Caco-2 (cell line): ENCODE measurements at places on chromosomes 2 and 18.
A peak's percentile ranks its signal among the peaks of the same experiment; 100 is the strongest.

DNA sequence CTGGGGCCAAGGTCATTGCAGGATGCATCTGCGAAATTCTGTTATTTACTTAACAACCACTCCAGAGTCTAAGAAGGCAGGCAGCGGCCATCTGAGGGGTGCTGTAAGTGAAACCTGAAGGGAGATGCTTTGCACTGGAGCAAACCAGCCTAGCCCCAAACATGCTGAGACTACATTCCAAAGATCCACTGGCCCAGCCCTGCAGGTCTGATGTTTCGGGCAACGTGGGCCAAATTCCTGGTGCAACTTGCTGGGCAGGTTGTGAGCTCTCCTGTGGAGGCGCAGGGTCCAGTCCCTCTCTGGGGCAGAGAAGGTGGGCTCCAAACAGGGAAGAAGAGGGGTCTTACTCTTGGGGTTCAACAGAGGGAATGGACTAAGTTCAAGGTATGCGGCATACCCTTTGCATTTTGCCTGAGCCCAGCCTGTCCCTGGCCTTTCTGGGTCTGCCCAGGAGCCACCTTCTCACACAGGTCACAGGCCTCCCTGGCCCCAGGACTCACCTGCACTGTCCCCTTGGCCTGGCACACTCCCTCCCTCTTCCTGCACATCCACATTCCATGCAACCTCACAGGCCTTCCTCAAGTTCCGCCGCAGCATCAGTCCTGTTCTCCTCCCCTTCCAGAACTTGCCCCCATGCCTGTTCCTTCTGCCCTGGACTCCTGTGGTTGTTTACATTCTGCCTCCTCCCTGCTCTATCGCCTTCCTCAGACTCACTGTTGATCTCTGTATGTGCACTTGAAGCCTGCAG, 5.1 kb upstream of the MAL start:
- DNase-seq: no peak
- H3K36me3 ChIP-seq: no peaks in the 10 kb centered on the region
- H3K27me3 ChIP-seq: no peaks in the 10 kb centered on the region
- no peaks in the 10 kb centered on the region for H3K4me1 ChIP-seq
- no peak overlapping the region for H3K4me3 ChIP-seq

GRCh38 chr18:58336605-58337004, 292.3 kb downstream of the ALPK2 start:
- no peaks in the 10 kb centered on the region; the same call in 1 of the 2 replicates for H3K36me3 ChIP-seq
- no peaks in the 10 kb centered on the region for H3K27me3 ChIP-seq
- H3K27ac ChIP-seq: no peak overlapping the region
- H3K4me3 ChIP-seq: no peak overlapping the region

- H3K27me3 ChIP-seq: no peaks in the 10 kb centered on the region
- no peak for DNase-seq
- H3K36me3 ChIP-seq: no peaks in the 10 kb centered on the region
- no peaks in the 10 kb centered on the region for H3K4me1 ChIP-seq
- H3K4me3 ChIP-seq: no peak overlapping the region
Observed at GRCh38 chr18:63765837-63766236, 9.4 kb upstream of the SERPINB7 start.

- no peak overlapping the region for H3K4me3 ChIP-seq
- H3K27ac ChIP-seq: no peak overlapping the region
- no peaks in the 10 kb centered on the region; the same call in 1 of the 2 replicates for H3K36me3 ChIP-seq
- H3K4me1 ChIP-seq: peaks cover 5% of the 10 kb centered on the region; the same call in 1 of the 2 replicates
- no peaks in the 10 kb centered on the region for H3K27me3 ChIP-seq
Observed at GRCh38 chr2:65062843-65063825, 6.9 kb downstream of the CEP68 start.

GRCh38 chr2:219709331-219709761, 81.9 kb downstream of the SLC4A3 start:
- no peak for DNase-seq
- no peak overlapping the region for H3K4me3 ChIP-seq
- H3K27ac ChIP-seq: no peak overlapping the region
- H3K36me3 ChIP-seq: no peaks in the 10 kb centered on the region
- no peaks in the 10 kb centered on the region for H3K27me3 ChIP-seq

- DNase-seq: no peak
- H3K27ac ChIP-seq: no peak overlapping the region
Observed at GRCh38 chr2:46850742-46851141, 64.9 kb downstream of the MCFD2 start.

DNA sequence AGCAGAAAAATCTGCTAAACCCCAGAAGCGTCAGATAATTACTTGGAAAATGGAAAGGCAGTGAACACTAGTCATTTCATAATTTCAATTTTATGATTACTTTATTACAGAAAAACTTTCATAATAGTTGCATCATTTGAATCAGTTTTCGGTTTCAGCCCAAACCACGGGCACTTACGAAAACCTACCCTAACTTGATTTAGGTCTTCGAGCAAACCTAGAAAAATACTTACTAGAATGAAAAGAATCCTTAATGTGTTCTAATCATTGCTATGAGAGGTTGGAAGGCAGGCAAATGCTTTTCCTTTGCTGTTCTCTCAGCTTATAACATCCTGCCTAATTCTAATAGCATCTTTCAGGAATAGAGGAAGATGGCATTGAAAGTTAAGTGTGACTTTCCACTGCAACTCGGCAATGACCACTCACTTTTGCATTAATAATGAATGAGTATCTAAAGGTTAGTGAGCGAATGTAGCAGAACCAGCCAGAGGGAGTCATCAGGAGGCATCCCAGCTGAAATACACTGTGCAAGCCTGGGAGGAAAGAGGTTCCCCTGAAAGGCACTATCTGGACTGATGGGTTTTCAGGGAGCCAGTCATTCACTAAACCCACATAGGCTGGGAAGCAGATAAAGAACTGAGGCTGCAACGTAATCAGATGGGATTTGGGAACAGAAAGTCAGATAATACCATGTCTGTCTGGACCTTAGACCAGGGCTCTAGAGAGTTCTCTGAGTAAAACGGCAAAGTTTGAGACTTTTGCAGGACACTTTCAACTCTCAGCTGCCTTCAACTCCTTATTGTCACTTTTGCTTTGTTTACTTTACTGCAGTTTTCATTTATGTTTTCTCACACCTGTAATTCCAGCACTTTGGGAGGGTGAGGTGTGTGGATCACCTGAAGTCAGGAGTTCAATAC, 520.8 kb downstream of the RNF144A start:
- H3K36me3 ChIP-seq: no peaks in the 10 kb centered on the region
- H3K4me3 ChIP-seq: no peak overlapping the region
- no peaks in the 10 kb centered on the region; the same call in 1 of the 2 replicates for H3K27me3 ChIP-seq
- no peaks in the 10 kb centered on the region for H3K4me1 ChIP-seq
- H3K27ac ChIP-seq: no peak overlapping the region

DNA sequence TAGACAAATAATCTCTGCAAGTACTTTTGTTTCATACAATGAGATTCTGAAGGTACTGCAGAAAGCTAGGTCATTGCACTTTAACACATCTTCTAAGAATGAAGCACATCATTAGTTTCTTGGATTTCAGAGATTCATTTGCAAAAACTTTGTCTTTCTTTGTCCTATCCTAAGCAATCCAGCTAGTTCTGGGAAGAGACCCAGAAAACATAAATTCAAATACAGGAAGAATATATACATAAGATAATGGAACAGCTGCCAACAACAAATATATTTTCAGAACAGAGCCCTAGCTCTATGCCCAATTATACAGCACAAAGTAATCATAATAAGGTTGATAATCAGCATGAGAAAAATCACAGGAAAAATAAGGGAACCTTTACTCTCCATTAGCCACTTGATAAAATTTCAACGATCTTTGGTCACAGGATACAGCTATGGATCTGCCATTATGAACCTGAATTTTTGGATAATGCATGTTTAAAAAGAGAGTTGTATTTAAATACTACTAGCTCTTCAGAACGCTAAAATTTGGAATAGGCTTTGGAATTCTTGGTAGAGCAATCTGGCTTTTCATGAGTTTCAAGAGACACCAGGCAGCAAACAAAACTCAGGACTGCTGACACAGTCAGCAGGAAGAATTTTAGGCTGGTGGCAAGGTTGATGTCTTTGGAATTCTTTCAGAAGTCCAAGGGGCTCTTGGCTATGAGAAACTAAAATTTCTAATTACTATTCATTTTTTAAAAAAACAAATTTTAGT, 250.4 kb upstream of the SMIM21 start:
- no peak for DNase-seq
- no peaks in the 10 kb centered on the region for H3K27me3 ChIP-seq
- H3K4me3 ChIP-seq: no peak overlapping the region
- H3K27ac ChIP-seq: no peak overlapping the region
- H3K4me1 ChIP-seq: no peaks in the 10 kb centered on the region

- H3K27me3 ChIP-seq: no peaks in the 10 kb centered on the region
- peak overlapping the region; percentile 35 for H3K27ac ChIP-seq
- H3K36me3 ChIP-seq: no peaks in the 10 kb centered on the region
- DNase-seq: no peak
- no peak overlapping the region for H3K4me3 ChIP-seq
Observed at GRCh38 chr2:201909961-201910361, 103.6 kb downstream of the CDK15 start.

- DNase-seq: no peak
- H3K27ac ChIP-seq: no peak overlapping the region
- H3K27me3 ChIP-seq: no peaks in the 10 kb centered on the region
- no peaks in the 10 kb centered on the region for H3K36me3 ChIP-seq
- H3K4me3 ChIP-seq: no peak overlapping the region
Observed at GRCh38 chr18:62964432-62964831, 249.1 kb downstream of the PHLPP1 start.

GRCh38 chr2:44778671-44779476, 162.6 kb upstream of the SIX3 start:
- no peaks in the 10 kb centered on the region for H3K36me3 ChIP-seq
- DNase-seq: no peak
- H3K27ac ChIP-seq: no peak overlapping the region
- no peak overlapping the region for H3K4me3 ChIP-seq
- 0 out of 2 replicates have a peak, but pooled peaks cover 11% of the 10 kb centered on the region for H3K4me1 ChIP-seq
- no peaks in the 10 kb centered on the region for H3K27me3 ChIP-seq

DNA sequence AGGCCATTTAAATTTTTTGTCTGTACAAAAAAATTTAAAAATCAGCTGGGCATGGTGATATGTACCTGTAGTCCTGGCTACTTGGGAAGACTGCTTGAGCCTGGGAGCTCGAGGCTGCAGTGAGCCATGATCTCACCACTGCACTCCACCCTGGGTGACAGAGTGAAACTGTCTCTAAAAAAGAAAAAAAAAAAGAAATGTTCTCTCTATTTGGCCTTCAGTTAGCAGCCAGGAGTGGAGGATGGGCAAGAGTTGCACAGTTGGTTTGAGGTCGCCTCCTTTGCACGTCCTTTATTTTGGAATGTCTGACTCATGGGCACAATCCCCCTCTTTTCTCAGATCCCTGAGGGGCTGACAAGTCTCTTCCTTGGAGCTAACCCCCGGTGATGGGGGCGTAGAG, 26.3 kb downstream of the ITM2C start:
- no peaks in the 10 kb centered on the region for H3K27me3 ChIP-seq
- H3K27ac ChIP-seq: no peak overlapping the region
- H3K4me3 ChIP-seq: no peak overlapping the region
- H3K36me3 ChIP-seq: no peaks in the 10 kb centered on the region
- peaks cover 10% of the 10 kb centered on the region for H3K4me1 ChIP-seq

- H3K27me3 ChIP-seq: no peaks in the 10 kb centered on the region
- H3K4me3 ChIP-seq: no peak overlapping the region
- no peaks in the 10 kb centered on the region for H3K36me3 ChIP-seq
- H3K4me1 ChIP-seq: no peaks in the 10 kb centered on the region
Observed at GRCh38 chr2:228613133-228613850, 431.8 kb upstream of the SPHKAP start.

- peaks cover 2% of the 10 kb centered on the region for H3K27me3 ChIP-seq
- no peak overlapping the region for H3K27ac ChIP-seq
- H3K4me3 ChIP-seq: no peak overlapping the region
Observed at GRCh38 chr2:8202132-8202531, 479.7 kb upstream of the ID2 start.

DNA sequence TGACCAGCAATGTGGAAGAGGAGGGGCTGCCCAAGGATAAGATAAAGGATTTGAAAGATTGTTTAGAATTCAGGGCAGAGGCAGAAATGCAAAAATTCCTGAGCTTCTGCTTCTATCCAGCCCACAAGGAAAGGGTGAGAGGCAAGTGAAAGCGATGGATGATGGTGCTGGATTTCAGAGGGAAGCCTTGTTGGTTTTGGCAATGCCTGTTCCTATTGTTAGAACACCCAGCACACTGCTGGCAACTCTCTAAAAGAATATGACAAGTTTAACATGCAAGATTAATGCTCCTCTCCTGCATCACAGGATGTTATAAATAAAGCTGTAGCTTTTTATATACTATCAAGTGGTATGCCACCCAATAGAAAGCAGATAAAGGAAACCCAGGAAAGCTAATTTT, 92.6 kb downstream of the ZNF385B start:
- no peak for DNase-seq
- no peaks in the 10 kb centered on the region for H3K4me1 ChIP-seq
- no peaks in the 10 kb centered on the region for H3K36me3 ChIP-seq
- no peak overlapping the region for H3K27ac ChIP-seq
- H3K27me3 ChIP-seq: no peaks in the 10 kb centered on the region

DNA sequence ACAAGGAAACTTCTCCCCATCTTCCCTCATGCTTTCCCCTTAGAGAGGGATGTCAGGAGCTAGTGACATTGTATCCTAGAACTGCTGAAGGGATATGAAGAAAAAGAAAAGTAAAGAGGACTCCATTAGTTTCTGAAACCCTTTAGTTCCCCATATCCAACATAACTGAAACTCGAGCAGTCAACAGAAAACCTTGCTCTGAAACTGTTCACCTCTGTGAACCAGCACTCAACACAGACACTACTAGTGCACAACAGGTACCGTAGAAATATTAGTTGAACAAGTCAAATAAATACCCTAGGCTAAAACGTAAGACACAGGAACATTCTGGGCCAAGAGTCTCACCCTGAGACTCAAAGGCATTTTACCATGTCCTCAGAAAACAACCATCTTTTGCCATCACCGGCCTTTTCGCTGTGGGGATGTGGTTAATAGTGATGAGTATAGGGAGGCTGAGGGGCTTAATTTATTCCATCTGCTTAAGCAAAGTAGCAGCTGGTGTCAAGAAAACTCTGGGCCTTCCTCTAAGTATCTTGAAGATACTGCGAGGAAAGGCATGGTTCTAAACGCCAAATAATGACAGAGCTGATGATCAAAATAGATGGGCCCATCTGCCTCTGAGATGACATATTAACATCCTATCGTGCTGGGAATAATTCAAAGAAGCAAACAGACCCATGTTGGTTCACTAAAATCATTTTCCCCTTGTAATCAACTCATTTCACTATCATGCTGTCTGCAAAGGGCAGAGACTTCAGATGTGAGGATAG, 156.8 kb downstream of the STK39 start:
- H3K36me3 ChIP-seq: no peaks in the 10 kb centered on the region
- H3K4me1 ChIP-seq: no peaks in the 10 kb centered on the region
- H3K4me3 ChIP-seq: no peak overlapping the region
- no peak for DNase-seq

DNA sequence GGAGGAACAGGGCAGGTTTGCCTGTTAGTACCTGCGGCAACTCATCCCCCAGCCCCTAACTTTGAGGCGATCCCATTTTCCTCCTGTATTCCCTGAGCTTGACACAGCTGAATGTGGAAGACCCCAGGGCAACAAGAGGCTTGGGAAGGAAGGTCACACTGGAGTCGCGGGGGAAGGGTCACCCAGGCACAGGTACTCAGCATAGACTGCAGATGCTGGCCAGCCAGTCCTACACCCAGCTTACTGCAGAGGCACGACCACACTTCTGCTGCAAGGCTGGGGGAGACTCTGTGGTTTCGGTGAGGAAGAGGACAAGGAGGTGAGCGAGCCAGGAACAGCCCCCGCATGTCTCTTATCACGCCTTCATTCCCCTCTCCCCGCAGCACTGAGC, 91.5 kb downstream of the MALT1 start:
- no peaks in the 10 kb centered on the region for H3K27me3 ChIP-seq
- H3K4me1 ChIP-seq: no peaks in the 10 kb centered on the region
- H3K4me3 ChIP-seq: no peak overlapping the region
- no peak for DNase-seq
- no peak overlapping the region for H3K27ac ChIP-seq

- no peaks in the 10 kb centered on the region for H3K27me3 ChIP-seq
- peaks cover 6% of the 10 kb centered on the region for H3K4me1 ChIP-seq
- no peak for DNase-seq
- H3K36me3 ChIP-seq: no peaks in the 10 kb centered on the region
- no peak overlapping the region for H3K4me3 ChIP-seq
Observed at GRCh38 chr18:10304853-10305252, 149.6 kb upstream of the APCDD1 start.
